ENCODE measurements at places on chromosomes 16 and 17.

DNA sequence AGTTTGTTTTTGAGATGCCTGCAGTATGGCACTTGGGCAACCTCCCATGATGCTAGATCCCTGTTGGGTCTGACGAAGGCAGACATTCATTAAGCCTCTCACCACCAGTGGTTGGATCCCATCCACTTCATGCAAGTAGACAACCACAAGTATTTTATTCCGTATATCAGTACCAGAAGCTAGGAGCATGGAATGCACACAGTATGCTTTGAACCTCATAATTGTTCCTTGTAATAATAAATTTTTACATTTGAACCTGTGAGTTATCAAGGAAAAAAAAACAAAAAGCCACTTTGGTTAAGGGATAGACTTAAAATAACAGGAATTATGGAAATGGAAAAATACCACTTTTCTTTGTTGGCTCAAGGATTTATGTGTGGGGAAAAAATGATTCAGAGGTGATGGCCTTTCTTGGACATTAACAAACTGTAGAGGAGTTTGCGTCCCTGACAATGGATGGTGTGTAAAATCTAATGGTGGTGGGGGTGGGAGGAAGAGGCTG is 107.1 kb upstream of the KCNJ16 start:
- DNase-seq = no peak

DNA sequence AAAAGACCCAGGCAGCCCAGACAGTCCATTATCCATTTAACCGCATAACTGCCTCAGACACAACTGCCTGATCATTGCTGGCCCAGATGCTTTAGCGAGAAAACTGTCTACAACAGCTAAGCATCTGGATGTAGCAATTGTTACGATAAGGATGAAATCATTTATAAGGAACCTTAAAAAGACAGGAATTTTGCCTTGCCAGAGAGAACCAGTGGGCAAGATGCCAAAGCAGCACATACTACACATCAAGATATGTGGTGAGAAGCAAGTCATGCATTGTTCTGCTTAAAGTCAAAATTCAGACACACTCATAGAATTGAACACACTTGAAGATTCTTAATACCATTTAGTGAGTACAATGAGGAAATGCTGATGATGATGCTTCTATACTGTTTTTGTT is 1525.3 kb downstream of the CDH8 start:
- DNase-seq = no peak

DNA sequence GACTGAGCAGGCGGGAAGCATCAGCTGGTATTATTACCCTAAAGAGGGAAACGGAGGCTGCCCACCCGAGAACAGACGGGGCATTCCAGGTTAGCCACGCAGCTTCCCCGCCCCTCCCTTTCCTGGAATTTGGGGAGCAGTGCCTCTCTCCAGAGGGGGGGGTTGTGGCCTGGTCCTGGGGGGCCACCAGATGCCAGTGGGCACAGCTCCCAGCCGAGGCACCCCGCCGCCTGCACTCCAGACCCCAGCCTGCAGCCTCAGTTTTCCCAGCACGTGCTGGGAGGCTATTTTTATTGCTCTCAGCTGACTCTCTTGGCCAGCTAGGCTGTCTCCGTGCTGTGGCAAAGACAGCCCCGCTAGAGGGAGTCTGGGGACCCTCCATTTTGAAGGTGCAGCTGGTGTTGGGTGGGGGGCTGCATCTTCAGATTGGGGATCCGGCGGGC is 62.7 kb upstream of the GSE1 start:
- DNase-seq = no peak

DNA sequence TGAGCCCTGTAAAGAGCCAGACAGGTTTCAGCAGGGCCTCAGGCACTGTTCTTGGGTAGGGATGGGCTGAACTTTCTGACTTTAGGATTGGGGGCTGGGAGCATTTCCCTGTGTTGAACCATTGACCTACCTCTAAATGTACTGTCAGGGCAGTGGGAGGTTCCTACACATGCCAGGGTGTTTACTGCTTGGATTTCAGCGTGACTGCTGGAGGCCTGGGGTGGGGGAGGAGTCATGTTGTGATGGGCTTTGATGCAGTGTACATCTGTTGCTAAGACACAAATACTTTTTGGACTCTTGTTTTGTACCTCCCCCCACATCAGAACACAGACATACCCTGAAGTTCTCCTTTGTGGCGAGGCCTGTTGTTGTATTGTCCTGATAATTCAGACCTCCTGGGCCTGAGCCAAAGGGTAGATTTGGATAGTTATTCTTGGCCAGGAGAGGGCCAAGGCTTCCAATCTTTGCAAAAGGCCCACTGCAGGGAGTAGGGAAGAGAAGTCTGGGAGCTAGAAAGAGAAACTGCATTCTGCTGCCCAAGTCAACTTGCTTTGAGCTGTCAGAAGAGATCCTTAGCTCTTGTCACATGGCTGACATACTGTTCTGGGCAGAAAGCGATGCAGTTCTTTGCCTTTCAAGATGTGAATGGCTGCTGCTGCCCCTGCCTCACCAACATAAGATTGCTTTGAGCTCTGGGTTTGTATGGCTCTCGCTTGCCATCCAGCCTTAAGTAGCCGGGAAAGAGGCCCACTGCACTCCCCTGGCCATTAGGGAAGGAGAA is 3.7 kb downstream of the NFE2L1 start:
- DNase-seq = no peak

DNA sequence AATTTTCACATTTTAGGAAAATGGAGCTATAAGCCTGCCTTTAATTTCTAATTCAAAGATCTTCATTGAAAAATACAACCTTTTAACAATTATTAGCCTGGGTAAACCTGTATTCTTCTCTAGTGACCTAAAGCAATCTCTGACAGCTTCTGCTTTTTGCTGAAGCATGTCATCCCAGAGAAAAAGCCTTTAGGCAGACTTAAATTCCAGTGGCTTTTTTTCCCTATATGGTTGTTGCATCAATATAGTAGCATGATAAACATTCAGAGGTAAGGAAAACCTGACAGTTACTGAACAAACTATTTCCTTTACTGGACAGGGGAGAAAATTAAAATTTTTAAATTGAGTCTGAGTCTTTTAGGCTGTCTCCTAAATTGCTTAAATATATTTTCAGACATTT is 7.8 kb upstream of the EVI2A start:
- DNase-seq = no peak

DNA sequence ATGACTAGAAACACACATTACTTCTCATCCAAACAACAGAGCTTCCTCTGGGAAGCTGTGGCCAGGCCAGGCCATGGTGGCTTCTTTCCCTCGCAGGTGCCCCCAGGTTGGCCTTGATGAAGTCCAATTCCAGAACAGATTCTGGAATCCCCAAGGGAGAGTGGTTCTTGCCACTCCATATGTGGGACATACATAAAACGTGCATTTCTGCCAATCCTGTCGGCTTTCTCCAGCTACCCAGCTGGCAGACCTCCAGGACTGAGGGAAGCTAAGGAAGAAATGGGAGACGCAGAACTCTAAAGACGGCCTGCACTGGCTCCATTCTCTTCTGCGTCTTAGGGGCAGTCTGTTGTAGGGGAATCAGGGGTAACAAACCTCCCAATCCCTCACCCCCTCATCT is 219.2 kb upstream of the CDH5 start:
- no peak for DNase-seq

DNA sequence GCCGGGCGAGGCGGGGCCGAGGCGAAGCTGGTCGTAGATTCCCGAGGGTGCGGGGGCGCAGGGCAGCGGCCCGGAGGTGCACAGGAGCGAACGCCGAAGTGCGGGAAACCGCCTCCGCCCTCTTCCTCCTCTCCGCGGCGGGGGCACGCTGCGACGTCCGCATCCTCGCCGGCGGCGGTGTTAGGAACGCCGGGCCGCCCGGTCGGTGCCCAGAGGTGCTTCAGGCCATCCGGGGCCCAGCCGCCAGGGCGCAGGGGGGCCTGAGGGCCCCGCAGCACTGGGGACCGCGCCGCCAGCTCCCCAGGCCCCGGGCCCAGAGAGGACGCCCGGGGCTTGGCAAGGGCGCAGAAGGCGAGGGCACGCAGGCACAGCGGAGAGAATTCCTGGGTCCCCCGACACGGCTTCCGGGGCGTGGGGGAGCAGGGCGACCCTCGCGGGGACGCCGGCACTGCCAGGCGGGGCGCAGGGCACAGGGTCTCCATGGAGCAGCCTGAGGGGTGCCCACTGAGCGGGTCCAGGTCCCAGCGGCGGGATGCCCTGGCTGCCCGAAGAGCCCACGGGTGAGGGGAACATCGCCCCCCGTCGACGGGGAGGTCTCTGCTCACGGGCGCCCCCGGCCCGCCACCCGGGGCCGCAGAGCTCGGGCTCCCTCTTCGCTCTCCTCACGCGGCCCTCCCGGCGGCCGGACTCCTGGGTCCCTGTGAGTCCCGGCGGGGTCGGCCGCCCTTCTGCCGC is 576 bp downstream of the EPOP start:
- no peak for DNase-seq

DNA sequence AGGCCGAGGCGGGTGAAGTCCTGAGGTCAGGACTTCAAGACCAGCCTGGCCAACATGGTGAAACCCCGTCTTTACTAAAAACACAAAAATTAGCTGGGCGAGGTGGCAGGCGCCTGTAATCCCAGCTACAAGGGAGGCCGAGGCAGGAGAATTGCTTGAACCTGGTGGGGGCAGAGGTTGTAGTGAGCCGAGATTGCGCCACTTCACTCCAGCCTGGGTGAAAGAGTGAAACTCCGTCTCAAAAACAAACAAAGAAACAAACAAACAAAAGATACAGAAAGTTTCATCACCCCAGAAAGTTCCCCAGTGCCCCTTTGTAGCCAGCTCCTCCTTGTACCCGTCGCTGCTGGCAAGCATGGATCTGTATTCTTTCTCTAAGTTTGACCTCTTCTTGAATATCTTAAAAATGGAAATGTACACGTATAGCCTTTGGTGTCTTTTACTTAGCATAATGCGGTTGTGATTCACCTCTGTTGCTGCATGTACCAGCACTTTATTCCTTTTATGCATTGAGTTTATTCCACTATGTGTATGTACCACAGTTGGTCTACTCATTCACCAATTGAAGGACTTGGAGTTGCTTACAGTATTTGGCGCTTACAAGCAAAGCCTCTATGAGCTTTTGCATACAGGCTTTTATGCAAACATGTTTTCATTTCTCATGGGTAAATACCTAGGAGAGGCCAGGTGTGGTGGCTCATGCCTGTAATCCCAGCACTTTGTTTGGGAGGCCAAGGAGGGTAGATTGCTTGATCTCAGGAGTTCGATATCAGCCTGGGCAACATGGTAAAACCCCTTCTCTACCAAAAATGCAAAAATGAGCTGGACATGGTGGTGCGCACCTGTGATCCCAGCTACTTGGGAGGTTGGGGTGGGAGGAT is 87.5 kb upstream of the CLEC18A start:
- no peak for DNase-seq

DNA sequence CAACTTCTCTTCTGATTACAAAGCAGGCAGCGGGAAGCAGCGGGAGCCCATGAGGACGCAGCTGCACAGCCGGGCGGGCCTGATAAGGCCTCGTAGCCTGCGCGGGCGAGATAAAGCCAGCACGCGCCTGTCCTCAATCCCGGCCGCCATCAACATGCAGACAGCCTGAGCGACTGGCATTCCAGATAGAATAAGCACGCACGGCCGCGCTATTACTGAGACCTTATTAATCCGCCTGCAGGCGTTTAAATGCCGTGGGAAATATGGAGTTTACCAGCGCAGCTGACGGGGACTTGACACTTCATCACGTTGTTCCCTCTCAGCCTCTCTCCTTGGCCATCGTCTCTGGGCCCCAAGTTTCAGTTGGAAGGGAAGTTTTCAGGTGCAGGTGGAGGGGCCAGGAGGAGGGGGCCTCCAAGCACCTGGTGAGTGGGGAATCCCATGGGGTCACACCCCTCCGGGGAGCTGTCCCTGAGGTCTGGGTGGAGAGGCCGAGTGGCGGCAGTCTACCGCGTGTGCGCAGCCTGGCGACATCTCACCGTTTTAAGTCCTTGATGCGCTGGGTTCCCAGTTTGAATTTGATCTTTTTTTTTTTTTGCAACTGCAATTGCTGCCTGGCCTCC is 27.3 kb upstream of the CBFA2T3 start:
- DNase-seq = no peak

GRCh38 chr16:27778171-27778925 is 228.4 kb downstream of the KATNIP start:
- no peak for DNase-seq

DNA sequence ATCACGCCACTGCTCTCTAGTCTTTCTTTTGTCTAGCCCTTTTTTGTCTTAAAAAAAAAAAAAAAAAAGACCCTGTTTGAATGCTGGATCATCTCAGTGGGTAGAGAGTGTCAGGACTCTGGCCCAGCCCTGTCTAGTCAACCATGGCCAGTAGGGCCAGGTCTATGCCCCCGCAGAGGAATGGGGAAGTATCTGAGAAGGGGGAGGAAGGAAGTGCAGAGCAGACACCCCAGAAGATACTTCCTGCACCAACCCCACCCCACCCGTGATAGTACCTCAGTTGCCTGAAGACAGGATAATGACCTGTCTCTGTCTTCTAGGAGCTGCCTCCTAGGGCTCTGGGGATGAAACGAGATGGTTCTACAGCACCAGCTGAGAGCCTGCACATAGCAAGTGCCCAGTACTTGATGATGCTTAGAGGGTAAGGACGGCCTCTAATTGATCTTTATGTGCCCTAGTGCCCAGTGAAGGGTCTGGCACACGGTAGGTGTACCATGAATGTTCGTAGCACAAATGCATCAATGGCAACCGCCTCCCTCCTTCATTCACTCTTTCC is 55.4 kb downstream of the ABAT start:
- DNase-seq = no peak

- no peak for DNase-seq
Measured at GRCh38 chr17:61736438-61736837, 126.9 kb downstream of the BRIP1 start.

DNA sequence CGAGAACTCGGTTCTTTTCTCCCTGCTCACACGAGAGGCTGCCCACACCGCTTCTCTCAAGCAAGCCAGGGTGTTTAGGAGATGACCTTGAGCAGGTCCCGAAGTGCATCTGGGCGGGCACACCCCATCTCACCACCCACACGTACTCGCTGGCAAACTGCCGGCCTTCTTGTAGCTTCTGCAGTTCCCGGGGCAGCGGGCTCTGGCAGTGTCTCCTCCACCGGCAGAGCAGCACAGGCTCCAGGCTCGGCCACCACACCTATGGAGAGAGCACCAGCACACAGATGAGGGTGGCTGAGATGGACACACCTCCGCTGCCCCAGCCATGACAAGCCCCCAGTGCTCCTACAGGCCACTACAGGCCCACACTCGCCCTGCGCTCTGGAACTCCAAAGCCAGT is 23.5 kb downstream of the ZNF276 start:
- DNase-seq = no peak

DNA sequence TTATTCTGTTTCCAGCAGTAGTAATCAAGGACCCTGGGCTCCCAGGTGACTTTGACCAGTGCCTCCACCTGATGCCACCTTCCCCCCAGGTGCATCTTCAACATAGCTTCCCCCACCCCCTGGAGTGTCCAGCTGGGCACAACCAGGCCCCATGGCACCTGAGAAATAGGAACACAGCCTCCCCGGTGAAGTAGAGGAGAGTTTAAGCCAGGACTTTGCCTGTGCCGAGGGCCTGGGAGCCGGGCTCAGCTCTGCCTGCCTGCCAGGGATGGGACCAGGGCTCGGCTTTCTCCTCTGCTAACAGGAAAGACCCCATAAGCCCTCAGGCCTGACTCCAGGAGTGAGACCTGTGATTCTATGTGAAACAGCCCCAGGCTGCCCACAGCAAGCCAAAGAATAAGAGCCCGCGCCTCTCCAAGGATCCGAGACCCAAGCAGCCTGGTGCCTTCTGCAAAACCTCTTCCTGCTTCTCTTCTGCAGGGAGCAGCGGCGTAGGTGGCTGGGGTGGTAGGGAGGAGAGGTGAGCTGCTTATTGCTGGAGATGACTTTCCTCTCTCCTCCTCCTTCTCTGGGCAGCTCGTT is 16.4 kb upstream of the RBFOX3 start:
- DNase-seq = no peak
